ENCODE measurements at places on chromosomes 7 and 10.

DNA sequence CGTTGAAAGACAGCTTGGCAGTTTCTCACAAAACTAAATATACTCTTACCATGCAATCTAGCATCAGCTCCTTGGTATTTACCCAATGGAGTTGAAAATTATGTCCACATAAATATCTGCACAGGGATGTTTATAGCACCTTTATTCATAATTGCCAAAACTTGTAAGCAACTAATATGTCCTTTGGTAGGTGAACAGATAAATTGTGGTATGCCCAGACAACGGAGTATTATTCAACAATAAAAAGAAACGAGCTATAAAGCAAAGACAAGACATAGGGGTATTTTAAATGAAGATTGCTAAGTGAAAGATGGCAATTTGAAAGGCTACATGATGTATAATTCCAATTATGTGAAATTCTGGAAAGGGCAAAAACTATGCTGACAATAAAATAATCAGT lies 162.5 kb upstream of the PTN start:
- DNase-seq, result no peak

GRCh38 chr7:120838281-120838682 lies 19.7 kb downstream of the TSPAN12 start:
- DNase-seq, result no peak

GRCh38 chr10:113004069-113004618 lies 54.1 kb downstream of the TCF7L2 start:
- DNase-seq, result no peak

- no peak for DNase-seq
These were observed 21.7 kb upstream of the ZNF467 start for GRCh38 chr7:149795126-149795525.

GRCh38 chr7:42671627-42672026 lies 240.2 kb downstream of the C7orf25 start:
- DNase-seq, result no peak

DNA sequence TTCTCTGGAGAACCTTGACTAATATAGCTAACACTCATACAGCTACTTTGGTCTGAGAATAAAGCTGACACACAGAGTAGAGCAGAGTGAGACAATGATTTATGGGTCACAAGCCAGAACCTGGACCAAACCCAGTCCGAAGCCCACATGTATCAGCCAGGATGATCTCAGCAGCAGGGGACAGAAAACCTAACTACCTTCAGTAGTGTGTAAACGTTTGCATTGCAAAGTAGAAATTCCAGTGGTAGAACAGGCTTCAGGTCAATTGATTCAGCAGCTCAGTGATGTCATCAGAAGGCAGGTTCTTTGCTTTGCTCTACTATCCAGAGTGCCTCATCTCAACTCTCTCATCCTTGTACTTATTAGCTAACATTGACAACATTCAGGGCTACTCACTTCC lies 62.5 kb upstream of the PALS2 start:
- no peak for DNase-seq

GRCh38 chr10:93139059-93139655 lies 65.5 kb downstream of the CYP26A1 start:
- DNase-seq, result no peak

- DNase-seq, result no peak
These were observed 38.9 kb downstream of the DRGX start for GRCh38 chr10:49356944-49357343.

DNA sequence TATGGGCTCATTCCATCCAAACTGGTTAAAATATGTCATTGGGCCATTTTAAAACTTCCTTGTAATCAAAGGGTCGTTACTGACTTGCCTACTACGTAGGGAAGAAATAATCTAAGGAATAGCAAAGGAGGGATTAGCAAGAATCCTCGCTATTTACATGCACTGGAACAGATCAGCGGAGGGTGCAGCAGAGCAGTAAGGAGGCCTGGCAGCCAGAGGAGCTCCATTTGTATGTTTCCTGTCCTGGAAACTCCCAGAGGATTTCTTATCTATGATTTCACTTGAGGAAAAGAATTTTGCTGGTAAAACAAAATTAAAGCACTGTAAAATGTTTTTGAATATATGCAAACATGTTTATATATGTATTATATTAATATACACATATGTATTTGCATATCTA lies 107.3 kb downstream of the TPK1 start:
- DNase-seq, result no peak

DNA sequence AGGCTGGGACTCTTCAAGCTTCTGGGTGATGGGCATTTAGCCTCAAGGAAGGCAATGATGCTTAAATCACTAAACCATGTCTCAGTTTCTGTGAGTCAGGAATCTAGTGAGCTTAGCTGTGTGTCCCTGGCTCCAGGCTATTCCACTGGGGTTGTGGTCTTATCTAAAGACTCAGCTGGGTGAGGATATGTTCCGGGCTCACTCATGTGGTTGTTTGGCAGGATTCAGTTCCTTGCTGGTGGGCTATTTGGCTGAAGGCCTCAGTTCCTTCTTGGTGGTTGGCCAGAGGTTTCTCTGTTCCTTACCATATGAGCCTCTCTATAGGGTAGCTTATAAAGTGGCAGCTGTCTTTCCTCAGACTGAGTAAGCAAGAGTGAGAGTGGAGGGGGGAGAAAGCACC lies 12.0 kb downstream of the EVX1 start:
- DNase-seq, result no peak

All from NCI-H146 (cell line).